ENCODE measurements at places on chromosomes 16 and 17. TPM values are rescaled to one million over a fixed set of nuclear protein-coding genes. Genes with fewer than 3 reads are reported as not detected.

- H3K27me3 ChIP-seq = no peaks in the 10 kb centered on the region
- H3K4me3 ChIP-seq = no peak overlapping the region
- DNase-seq = no peak
- no peaks in the 10 kb centered on the region for H3K36me3 ChIP-seq
- peaks cover 5% of the 10 kb centered on the region for H3K4me1 ChIP-seq
- no peak overlapping the region for H3K27ac ChIP-seq
Observed at GRCh38 chr17:78888941-78889518, 14.0 kb downstream of the CEP295NL start.

- no peaks in the 10 kb centered on the region for H3K36me3 ChIP-seq
- H3K4me3 ChIP-seq = peak overlapping the region; percentile 50
- H3K27me3 ChIP-seq = peaks cover 22% of the 10 kb centered on the region
- no peak overlapping the region for H3K27ac ChIP-seq
- peaks cover 7% of the 10 kb centered on the region for H3K4me1 ChIP-seq
- DNase-seq = peak; percentile 43
Observed at GRCh38 chr17:4534928-4535666, 20.1 kb downstream of the MYBBP1A start.

DNA sequence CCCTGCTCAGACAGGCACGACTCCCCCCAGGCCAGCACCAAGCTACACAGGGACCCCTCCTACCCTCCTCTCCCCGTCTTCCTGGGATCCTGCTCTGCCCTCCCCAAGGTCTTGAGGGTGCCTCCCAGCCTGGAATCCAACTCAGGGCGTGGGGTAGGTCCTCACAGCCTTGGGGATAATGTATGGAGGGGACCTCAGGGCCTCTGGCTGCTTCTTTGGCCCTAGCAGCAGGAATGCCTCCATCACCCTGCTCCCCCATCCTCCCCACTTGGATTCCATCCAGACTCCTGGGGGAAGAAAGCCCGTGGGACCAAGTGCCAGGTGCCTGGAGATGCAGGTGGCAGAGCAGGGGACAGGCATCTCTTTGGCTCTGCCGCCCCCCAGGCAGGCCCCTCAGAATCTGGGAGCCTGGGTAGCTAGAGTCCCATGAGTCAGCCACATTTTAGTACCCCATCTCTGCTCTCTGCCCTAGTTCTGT is 10.7 kb upstream of the STAC2 start:
- no peak for DNase-seq
- H3K4me1 ChIP-seq = peaks cover 5% of the 10 kb centered on the region
- no peaks in the 10 kb centered on the region for H3K36me3 ChIP-seq
- no peaks in the 10 kb centered on the region for H3K27me3 ChIP-seq
- H3K27ac ChIP-seq = no peak overlapping the region

KRT27 gene
- not detected for total RNA-seq

ANKRD40CL gene
- total RNA-seq = not detected

GRCh38 chr17:58665946-58666857 is 25.6 kb downstream of the TEX14 start:
- no peak overlapping the region for H3K4me3 ChIP-seq
- DNase-seq = no peak
- H3K27me3 ChIP-seq = no peaks in the 10 kb centered on the region

DNA sequence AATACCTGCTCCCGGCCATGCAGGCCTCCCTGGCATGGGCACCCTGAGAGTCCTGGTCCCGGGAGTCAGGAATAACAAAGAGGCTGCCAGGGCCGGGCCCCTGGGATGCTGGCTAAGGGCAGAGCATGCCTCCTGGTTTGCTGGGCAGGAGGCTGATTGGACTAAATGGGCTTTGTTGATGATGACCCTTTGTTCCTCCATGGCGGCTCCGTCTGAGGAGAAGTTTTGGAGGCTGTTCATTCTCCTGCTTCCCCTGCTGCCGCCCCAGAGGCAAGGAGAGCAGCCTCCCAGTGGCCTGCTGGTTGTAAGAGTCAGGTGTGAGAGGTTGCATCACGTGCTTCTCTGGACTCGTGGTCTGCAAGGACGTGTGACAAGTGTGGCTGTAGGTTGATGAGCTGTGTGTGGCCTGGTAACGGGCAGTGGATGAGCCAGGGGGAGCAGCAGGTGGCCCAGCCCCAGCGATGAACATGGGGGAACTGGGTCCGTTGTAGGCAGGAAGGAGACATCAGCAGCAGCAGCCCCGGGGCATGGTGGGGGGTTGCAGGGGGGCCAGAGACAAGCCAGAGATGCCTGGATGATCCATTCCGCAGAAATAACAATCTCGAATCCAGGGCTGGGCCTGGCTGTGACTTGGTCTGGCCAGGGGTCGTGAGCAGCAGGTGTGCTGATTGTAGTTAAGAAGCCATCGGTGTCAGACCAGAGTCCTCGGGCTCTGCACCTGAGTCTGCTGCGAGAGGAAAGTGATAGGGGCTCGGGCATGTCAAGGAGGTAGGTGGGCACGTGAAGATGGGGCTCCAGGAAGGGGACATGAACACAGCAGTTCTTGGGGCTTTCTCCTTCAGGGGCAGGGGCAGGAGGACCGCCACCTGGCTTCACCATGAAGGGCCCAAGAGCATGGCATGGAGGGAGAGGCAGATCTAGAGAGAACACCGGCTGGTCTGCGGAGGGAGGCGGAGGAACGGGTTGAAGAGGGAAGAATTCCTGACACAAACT is 101.4 kb downstream of the TNFRSF13B start:
- H3K27ac ChIP-seq = no peak overlapping the region
- H3K4me1 ChIP-seq = no peaks in the 10 kb centered on the region
- no peak for DNase-seq
- no peaks in the 10 kb centered on the region for H3K27me3 ChIP-seq
- no peaks in the 10 kb centered on the region for H3K36me3 ChIP-seq

GPRC5C gene
- 22.4 TPM for total RNA-seq

- H3K4me1 ChIP-seq = peaks cover 33% of the 10 kb centered on the region
- no peak for DNase-seq
- no peak overlapping the region for H3K27ac ChIP-seq
- no peaks in the 10 kb centered on the region for H3K27me3 ChIP-seq
- no peaks in the 10 kb centered on the region for H3K36me3 ChIP-seq
- H3K4me3 ChIP-seq = peak overlapping the region; percentile 54
Observed at GRCh38 chr17:44111777-44112176, 11.7 kb downstream of the HDAC5 start.

Measured in GM23338 (cell line).